Fibroblast of skin of right biceps (primary cell): ENCODE measurements at places on chromosomes 1 and 21.

- DNase-seq = no peak
Observed at GRCh38 chr1:214021321-214021720, 33.5 kb downstream of the PROX1 start.

- peak; percentile 26 for DNase-seq
Observed at GRCh38 chr1:228445843-228446650, 29.4 kb upstream of the TRIM17 start.

DNA sequence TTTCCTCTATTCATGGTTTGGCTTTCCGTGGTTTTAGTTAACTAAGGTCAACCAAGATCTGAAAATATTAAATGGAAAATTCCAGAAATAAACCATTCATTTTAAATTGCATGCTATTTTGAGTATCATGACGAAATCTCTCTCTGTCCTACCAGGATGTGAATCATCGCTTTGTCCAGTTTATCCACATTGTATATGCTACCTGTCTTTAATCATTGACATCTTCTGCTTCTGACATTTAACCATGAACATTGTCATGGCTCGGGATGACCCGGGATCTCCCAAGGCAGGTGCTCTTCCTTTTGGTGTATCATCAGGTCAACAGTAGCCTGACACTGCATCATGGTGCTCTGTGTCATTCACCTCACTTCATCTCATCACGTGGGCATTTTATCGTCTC is 125.5 kb upstream of the HNRNPU start:
- DNase-seq = peak; percentile 37

- no peak for DNase-seq
Observed at GRCh38 chr1:33042831-33043230, 6.1 kb upstream of the AK2 start.

- DNase-seq = no peak
Observed at GRCh38 chr1:240506176-240506575, 105.8 kb downstream of the GREM2 start.

DNA sequence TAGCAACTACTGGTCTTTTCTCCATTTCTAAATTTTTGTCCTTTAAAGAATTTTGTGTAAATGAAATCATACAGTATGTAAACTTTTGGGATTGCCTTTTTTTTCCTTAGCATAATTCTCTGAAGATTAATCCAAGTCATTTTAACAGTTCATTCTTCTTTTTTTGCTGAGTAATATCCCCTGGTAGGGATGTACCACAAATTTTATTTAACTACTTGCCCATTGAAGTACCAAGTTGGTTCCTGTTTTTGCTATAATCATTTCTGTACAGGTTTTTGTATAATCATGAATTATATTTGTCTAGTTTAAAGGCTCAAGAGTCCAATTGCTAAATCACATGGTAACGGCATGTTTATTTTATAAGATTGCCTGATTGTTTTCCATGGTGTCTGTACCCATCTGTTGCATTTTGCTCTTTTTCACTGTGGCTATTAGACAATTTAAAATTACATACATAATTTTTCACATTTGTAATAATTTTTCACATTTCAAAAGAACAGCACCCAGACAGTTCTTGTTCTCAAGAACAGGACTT is 891.1 kb downstream of the USP25 start:
- DNase-seq = no peak

DNA sequence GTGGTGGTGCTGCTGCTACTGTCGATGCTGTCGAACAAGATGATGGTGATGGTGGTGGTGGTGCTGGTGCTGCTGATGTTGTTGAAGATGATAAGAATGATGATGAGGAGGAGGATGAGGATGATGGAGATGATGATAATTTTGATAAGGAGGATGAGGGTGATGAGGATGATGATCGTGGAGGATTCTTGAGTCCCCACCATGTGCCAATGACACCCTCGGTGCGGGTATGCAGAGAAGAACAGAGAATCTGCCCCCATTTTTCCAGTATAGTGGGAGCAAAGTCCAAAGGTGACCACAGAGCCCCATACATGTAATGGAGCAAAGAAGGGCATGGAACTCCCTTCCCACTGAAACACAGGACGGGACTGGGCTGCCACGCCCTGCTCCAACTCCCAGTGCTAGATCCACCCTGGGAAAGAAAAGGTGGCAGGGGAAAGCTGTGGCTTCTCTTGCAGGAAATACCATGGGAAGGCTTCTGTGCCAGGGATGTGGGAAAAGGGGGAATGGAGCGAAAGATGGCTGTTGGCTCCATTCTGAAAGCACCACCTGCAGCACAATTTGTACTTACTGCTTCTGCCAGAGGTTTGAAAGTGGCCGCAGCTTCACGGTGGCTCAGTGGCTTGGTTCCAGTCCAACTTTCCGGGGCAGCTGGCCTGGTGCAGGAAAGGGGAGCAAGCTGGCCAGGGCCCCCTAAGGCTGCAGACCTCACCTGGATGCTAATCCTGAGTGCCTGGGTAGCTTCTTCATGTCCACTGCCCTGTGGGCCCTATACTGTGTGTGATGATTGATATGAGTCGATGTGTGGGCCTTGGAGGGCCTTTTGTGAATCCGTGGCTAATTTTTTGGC is 387.2 kb upstream of the VAMP3 start:
- DNase-seq = no peak

- no peak for DNase-seq
Observed at GRCh38 chr1:77624102-77624501, 58.4 kb downstream of the ZZZ3 start.

- DNase-seq = no peak
Observed at GRCh38 chr1:227253065-227253464, 65.2 kb downstream of the CDC42BPA start.

- DNase-seq = no peak
Observed at GRCh38 chr1:4794020-4794780, 139.8 kb downstream of the AJAP1 start.

- peak; percentile 95 for DNase-seq
Observed at GRCh38 chr1:245500546-245500945, 345.8 kb downstream of the KIF26B start.

DNA sequence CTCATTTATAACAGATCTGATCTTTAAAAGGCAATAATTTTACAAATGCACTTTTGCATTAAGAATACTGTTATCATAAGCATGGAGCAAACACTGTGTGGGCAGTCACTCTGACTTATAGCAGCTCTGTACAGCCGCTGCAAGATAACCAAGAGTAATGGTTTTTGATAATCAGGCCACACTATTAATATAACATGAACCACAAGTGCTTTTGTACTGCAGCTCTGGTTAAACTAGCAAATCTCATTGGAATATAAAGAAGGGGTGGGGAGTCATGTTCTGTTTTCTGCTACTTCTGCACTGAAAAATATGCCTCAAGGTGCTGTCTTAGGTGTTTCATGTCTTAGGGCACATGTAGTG is 357.4 kb downstream of the LMO4 start:
- DNase-seq = no peak

DNA sequence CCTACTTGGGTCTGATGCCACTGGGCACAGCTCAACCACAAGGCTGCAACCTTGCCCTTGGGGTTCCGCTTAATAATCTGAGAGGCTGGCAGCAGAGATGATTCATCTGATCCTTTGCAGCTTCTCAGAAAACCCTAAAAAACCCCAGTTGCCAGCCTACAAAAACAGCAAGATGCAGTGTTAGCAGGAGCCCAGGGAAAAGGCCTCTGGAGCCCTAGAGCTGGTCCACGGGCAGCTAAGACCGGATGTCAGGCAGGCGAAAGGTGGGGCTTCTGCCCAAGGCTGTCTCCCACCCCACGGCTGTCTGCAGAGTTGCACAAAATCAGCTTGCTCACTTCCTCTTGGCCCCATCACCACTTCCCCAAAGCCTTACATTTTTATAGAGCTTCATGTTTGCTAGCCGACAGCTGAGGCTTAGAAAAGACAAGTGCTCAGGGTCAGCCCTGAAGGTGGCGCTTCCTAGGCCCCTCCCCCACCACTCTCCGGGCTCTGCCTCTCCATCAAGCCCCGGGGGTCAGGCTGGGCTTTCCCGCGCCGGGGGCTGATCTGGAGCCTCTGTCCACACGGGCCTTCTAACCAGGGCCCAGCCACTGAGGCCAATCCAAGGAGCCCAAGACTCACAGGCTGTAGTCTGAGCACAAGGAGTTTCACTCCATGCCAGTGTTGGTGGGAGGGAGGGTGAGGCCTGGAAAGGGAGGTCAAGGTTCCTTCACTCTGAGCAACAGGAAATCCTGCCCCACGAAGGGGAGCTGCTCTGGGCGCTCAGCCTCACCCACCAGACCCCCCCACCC is 4.2 kb upstream of the ADORA3 start:
- DNase-seq = peak; percentile 63

DNA sequence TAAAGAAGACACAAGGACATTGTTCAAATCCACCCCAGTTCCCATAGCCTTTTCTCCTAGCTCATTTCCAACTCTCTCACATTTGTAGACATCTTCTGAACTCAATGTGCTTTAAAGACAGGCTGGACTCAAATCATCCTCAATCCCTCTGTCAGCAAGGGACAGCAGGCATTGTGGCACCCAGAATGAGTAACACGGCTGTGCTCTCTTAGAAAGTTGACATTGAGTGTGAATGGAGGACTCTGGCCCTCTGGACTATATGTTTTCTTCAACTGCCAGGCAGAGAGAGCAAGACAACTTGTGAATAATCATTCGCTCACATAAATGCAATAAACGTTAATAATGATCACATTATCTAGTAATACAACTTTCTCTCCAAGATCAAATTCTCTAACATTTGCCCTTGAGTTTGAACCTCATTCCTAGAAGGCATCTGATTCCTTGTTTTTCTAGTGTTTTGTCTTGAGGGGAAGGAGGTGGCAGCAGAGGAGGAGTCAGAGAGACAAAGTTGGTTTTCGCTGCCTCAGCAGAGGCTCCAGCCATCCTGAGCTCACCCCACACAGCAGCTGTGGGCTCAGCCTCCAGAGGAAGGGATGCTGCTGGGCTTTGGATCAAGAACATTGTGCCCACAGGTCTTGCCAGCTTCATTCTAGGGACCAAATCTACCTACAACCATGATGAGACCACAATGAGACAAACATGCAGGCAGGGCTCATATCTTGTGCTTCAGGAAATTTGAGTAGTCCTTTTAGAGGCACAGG is 85.1 kb downstream of the BCAR3 start:
- no peak for DNase-seq

DNA sequence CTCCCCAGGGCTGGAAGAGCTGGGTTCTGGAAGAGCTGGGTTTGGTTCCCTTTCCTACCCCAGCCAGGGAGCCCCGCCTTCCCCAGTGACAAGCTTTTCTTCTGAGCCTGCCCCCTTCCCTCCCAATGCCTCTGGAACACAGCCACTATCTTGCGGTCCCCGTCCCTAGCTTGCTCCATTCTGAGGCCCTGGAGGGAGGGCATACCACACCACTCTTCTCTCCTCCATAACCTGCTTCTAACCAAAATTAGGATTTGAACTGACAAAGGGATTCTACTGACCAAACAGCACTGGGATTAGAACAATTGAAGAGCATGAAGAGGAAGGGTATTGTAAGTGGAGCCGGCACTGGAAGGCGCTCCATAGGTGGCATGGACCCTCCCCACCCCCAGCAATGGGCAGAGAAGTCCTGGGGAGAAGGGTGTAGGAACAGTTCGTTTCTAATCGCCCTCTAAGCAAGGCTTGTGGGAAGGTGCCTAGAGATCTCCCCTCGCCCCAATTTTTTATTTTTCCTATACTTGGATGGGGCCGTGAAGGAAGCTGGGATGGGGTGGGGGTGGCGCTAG is 690 bp downstream of the C1orf216 start:
- peak; percentile 81 for DNase-seq

- no peak for DNase-seq
Observed at GRCh38 chr1:20540281-20540680, 12.1 kb upstream of the FAM43B start.

DNA sequence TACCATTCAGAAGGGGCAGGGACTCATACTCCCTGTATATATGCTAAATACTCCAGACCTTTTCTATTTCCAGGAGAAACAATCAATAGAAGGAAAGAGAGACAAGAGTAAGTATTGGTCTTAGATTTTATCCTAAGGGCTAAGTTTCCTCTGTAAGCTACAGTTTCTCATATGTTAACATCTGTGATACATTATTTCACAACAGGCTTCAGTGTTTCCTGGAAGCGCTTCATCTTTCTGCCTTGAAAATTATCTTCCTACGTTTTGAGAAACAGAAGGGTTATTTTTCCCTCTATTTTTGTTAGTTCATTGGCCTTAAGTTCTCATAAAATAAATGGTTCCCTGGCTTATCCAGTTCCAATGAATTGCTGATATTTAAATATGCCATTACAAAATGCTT is 15.6 kb downstream of the FMO1 start:
- no peak for DNase-seq

GRCh38 chr1:19710825-19711611 is 46.3 kb downstream of the HTR6 start:
- no peak for DNase-seq

DNA sequence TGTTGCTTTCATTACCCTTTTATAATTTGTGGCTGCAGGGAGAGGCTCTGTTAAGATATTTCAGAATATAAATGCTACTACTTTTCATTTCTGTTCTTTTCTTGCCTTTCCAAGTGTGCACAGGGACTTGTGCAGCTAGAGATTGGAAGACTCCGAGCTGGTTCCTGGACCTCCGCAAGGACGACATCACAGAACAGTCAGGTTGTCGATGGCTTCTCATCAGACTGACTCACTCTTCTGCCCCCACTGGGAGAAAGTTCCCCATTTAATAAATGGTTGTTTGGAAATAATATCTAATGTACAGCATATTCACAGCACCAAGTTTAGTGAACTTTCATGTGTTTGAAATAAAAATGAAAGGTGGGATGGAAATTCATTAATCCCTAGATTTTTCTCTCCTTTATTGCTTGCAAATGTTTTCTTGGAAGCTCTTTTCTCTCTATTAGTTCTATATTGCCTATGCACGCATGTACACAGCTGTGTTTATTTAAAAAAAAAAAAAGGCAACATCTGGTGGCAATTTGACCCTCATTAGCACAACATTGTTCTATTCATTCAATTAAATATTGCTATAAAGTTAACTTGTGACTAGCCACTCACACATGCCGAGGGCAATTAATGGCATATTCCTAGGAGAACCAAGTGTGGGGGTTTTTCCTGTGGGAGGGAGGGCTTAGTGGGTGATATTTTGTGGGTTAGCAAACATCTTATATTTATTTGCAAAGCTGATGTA is 77.5 kb upstream of the L1TD1 start:
- peak; percentile 16 for DNase-seq

DNA sequence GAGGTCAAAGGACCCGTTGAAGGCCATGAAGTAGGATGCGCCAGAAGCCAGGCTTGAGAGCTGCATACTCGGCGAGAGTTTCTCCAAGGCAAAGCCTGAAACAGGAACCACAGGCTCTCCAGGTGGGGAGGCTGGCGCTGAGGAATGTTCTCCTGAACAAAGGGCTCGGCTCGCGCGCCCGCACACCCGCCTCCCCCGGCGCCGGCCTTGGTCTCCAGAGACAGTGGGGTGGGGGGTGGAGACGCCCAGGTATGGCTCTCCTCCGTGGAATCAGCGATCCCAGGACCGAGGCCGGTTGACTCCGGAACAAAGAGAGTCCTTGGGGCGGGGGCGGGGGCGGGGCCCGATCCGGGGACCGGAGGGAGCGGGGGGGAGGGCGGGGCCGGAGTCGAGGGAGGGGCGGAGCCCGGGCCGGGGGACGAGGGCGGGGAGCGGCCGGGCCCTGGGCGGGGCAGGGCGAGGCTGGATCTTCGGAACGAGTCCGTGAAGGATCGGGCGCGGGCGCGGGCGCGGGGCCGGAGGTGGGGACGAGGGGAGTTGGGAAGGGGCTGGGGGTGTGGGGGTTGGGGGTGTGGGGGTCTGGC is 85.0 kb downstream of the NKAIN1 start:
- DNase-seq = peak; percentile 83

DNA sequence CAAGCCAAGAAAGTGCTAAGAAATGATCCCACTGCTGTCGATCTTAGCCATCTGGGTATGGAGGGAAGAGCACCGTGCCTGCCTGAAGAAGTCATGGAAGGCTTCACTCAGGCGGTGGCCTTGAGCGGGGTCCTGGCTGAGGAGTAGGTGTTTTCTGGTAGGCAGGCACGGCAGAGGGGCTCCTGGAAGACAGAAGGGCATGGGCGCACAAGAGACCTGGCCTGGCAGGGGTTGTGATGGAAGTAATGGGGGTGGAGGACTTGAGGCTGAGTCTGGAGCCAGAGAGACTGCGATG is 185.1 kb downstream of the KAZN start:
- no peak for DNase-seq
